Lower lobe of right lung (tissue), 2 donors: ENCODE measurements at places on chromosomes 2 and 18.

GRCh38 chr2:240955306-240956170, 42.9 kb upstream of the SNED1 start:
- no peak for DNase-seq

DNA sequence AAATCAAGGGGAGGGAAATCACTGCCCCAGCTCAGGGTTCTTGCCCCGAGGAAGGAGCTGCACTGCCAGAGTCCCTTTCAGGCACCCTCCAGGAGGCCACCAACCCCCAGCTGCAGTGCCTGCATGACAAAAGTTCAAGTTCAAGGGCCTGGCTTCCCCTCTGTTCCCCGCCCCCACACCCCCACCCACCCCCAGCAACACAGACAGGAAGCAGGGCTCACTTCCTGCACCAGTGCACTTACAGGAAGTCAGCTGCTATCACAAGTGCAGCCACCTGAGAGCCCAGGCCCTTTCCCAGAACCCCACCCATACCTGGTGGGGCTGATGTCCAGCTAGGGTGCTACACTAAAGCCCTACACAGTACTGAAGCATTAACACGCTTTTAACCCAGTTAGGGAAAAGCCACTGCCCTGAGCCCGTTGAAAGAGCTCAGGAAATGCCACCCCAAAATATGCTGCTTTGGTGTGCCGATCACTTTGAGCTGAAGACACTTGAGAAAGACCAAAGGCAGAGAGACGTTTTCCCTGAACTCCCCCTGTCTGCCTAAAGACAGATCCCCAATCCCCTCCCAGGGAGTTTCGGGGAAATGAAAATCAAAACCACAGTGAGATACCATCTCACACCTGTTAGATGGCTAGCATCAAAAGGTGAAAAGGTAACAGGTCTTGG, 109.9 kb upstream of the CAB39 start:
- DNase-seq, result no peak

- no peak for DNase-seq
Measured at GRCh38 chr2:20603791-20604190, 47.1 kb downstream of the HS1BP3 start.

- DNase-seq, result no peak
Measured at GRCh38 chr2:234839285-234839684, 112.5 kb upstream of the SH3BP4 start.

DNA sequence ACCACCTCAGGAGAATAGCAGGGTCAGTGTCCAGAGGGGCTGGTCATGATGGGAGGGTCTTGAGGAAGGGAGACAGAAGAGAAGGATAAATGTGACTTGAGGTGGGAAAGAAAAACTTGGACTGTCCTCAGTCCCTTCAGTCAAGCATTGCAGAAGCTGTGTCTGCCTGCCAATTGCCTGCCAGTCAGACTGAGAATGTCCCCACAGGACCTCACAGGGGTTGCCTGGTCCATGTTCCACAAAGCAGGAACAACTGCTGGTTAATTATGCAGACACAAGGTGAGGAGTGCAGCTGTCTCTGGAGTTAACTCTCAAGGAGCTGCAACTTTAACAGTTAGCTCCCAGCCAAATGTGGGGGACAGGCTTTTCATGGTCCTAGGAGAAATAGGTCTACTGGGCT, 75.7 kb downstream of the TRIM43 start:
- no peak for DNase-seq

DNA sequence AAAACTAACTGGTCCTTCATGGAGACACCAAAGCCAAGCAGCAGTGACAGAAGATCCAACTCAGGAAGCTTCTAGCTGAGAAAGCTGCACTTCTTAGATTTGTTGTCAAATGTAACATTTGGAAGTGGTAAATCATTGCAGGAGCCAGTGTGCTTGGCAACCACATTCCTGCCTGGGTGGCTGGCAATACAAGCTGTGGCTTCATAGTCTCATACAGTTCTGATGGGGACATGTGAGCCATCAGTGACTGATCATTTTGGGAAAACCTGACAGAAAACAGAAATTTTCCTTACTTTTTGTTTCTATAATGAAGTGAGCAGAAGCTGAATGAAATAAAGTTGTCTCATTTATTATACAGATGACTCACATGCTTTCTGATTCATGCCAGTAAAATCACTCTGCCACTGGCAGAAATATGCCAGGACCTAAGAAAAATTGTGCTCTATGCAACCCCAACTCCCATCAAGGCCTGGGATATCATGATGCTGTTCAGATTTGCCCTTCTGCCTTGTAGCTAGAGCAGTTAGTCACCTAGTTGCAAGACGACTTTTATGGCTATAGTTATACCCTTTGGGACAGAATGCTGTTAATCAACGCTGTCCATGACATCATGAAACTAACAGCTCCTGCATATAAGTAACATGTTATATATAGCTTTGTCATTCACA, 508.1 kb downstream of the ADCYAP1 start:
- no peak for DNase-seq

DNA sequence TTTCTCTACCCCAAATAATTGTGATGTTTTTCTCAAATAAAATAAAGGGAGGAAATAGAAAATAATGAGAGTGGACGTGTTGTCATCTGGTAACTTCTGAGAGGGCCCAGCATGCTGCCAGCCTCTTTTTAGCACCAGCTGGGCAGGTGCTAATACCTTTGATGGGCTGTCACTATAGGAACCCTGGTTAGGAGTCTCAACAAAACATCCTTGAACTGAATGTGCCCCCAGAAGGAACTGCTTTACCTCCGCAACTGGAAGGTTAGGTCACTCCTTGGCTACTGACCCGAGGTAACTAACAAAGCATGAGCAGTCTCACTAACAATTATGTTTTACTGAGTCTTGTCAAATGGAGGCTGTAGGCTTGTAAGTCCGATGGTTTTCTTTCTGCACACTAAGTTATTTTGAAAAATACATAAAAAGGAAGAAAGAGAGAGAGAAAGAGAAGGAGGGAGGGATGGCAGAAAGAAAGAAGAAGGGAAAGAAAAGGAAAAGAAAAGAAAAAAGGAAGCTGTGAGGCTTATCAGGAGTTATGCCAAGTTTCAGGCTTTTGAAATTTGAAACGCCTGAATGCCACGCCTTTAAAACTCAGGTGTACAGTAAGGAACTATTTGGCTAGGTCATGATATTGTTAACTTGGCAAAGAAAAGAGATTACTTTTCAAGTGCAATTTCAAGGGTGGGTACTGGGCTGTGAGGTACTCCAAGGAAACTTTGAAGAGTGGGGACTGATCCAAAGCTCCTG, 91.0 kb downstream of the TGIF1 start:
- no peak for DNase-seq

- DNase-seq, result no peak
Measured at GRCh38 chr18:9016633-9017166, 85.8 kb upstream of the NDUFV2 start.

GRCh38 chr2:120404941-120405758, 59.2 kb downstream of the INHBB start:
- no peak for DNase-seq

GRCh38 chr2:187644486-187644885, 90.3 kb upstream of the TFPI start:
- DNase-seq, result no peak

DNA sequence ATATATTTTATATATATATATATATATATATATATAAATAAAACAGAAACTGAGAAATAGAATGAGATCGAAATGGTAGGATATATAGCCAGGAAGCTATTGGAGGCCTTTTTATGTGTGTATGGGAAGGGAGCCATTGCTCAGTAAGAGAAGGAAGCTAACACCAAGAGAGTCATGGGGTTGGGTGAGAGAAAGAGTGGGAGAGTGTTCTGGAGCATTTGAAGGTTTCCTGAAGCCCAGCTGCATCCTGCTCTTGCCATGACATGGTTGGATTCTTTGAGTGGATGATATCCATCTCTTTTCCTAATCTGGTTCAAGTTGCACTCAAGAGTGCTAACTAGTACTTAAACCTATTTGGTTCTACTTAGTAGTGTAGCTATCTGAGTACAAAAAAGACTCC, 282.3 kb downstream of the DYSF start:
- DNase-seq, result no peak

- no peak for DNase-seq
Measured at GRCh38 chr18:1779587-1779986, 791.7 kb downstream of the METTL4 start.

- DNase-seq, result no peak
Measured at GRCh38 chr2:235523486-235524150, 29.8 kb downstream of the AGAP1 start.

GRCh38 chr2:130837175-130837810, 579 bp downstream of the ARHGEF4 start:
- DNase-seq, result no peak

GRCh38 chr2:235639885-235640284, 146.0 kb downstream of the AGAP1 start:
- DNase-seq, result no peak

GRCh38 chr18:23151414-23152099, 16.3 kb downstream of the CABLES1 start:
- DNase-seq, result no peak

- no peak for DNase-seq
Measured at GRCh38 chr2:121698318-121698930, 38.3 kb downstream of the NIFK start.
